ENCODE measurements at places on chromosomes 2 and 18.

DNA sequence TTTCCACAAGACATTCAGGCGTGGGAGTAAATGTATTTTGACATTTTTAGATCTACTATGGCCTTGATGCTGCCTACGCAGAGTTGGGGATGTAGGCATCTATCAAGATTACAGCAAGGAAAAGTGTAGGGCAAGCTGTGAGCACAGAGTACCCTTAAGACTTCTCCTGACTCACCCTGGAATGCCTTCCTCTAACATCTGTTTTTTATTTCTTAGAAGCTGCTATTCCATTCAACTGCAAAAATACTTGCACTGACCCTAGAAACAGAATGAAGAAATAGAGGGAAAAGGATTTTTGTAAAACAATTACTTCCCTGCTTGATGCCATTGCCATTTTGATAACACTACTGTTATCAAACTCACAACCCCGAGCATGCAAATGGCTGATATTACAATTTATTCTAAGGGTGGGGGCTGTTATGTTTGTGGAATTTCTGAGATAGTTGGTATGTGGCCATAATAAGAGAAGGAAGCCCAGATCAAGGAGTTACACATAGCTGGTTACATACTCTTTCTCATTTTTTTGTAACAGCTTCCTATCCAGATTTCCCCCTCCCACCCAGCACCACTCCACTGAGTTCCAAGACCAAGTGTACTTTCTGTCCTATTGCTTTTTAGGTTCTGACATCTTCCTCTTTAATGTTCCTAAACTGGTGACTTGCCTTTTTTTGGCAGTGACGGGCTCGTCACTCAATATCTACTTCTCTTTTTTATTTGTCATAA, 6.0 kb upstream of the ROCK1 start:
- DNase-seq = no peak

GRCh38 chr18:73669297-73669696, 478.3 kb downstream of the FBXO15 start:
- no peak for DNase-seq

DNA sequence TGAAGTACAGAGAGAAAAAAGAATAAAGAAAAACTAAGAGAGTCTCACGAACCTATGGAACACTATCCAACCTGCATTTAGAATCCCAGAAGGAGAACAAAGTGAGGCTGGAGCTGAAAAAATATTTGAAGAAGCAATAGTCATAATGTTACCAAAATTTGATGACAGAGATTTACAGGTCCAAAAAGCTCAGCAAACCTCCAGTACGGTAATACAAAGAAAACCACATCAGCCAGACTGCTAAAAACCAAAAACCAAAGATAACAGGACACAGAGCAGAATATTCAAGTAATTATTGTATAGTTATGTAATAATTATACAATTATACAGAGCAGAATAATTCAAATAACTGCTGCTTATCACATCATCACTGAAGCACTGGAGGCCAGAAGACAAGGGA, 23.7 kb downstream of the ATL2 start:
- DNase-seq = no peak

GRCh38 chr18:7139409-7139808, 21.8 kb upstream of the LAMA1 start:
- DNase-seq = no peak

Measured in A549 (cell line).